ENCODE measurements at places on chromosomes 2 and 18.

- DNase-seq: no peak
Measured at GRCh38 chr18:44758861-44759631, 78.4 kb downstream of the SETBP1 start.

GRCh38 chr2:44342854-44343253 is 18.4 kb downstream of the PREPL start:
- DNase-seq: peak; percentile 4

GRCh38 chr2:11542275-11542819 is 8.5 kb downstream of the GREB1 start:
- DNase-seq: no peak

GRCh38 chr2:119366161-119366648 is 429 bp downstream of the C2orf76 start:
- DNase-seq: no peak

DNA sequence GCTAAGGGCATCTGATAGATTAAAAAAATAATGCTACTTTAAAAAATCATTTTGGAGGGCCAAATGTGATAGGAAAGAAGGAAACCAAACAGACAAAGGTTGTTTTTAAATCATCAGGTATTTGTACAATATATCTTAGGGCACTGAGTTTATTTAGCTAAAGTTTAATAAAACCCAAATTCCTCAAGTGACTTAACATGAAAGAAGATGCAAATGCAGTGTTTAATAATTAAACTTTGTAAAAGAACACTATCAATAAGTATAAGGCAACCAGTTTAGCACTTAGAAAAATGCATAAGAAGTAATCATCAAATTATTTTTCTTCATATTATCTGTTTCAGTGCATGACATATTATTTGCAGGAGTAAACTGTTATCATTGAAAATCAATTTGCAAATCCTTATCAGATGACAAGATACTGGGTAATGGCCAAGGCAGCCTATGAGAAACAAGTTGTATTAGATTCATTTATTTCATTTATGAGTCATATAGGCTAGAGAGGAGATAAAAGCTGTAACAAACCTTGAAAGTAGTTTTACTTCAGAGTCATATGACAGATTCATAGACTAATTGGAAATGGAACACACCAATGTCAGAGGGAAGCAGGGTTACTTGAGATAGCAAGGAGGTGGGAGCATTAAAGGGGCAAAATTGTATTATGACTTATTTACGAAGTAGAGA is 165.5 kb downstream of the GCA start:
- DNase-seq: no peak

GRCh38 chr2:178234648-178235047 is 40.3 kb downstream of the OSBPL6 start:
- no peak for DNase-seq

- DNase-seq: no peak
Measured at GRCh38 chr2:216335252-216335651, 37.0 kb downstream of the MARCHF4 start.

DNA sequence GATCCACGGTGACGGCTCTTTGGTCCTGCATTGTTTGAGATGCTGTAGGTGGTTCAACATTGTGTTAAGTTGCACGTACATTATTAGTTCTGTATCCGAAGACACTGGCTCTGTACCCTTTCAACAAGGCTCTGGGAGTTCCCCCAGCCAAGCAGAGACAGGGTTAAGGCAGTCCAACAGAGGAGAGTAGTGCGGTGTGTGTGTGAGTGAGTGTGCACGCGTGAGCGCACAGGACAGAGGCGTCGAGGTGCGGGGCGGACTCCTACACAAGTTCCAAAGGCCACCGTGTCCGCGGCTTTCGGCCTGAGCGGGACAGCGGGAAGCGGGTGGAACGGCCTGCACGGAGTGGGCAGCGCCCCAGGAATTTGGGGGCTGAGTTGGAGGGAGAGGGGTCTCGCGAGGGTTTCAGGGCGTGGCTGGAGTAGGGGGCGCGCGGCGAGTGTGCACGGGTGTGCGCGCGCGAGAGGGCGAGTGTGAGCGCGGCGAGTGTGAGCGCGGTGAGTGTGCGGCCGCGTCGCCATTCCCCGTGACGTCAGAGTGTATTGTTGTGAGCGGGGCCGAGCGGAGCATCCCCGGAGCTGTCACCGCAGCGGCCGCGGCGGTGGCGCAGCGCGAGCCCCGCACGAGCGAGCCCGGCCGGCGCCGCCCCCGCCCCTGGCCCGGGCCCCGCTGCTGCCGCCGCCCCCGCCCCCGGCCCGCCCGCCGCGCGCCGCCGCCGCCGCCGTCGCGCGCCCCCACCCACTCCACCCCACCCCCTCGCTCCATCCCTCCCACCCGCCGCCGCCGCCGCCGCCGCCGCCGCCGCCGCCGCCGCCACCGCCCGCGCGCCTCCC is at the start of gene ASXL3:
Gene ASXL3 (plus strand): TSS at position 535 of the 833 bp plus-strand sequence. CDS start 413 bp downstream, outside the sequence.
- peak; percentile 28 for DNase-seq

- DNase-seq: no peak
Measured at GRCh38 chr2:29751390-29751789, 170.0 kb downstream of the ALK start.
